ENCODE measurements at places on chromosomes 2 and 18.

DNA sequence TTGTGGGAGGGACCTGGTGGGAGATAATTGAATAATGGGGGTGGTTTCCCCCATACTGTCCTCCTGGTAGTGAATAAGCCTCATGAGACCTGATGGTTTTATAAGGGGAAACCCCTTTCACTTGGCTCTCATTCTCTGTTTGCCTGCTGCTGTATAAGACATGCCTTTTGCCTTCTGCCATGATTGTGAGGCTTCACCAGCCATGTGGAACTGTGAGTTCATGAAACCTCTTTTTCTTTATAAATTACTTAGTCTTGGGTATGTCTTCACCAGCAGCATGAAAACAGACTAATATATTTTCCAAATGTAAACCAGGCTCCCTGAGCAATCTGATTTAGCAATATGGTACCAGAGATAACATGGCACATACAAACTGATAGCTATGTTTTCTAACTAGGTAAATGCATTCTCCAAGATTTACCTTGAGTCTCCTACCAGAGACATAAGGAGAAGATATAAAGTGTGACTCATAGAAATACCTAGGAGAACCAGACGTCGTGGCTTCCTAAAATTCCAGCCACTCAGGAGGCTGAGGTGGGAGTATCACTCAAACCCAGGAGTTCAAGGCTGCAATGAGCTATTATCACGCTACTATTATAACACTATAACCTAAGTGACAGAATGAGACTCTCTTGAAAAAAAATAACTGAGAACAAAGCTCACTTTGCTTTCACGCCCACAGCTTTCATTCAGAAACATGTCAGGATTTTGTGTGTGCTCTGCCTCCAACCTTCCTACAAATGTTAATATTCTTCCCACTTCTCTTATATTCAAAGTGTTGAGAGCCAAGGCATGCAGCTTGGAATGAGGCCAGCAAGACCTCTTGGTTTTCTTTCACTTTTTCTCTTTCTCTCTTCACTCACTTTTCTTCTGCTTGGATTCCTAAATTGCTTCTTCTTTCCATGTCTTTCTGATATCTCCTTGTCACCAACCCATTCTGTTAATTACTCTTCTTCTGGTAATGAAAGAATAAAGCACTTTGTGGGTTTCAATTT, 263.9 kb upstream of the UBE2E3 start:
- no peak overlapping the region for H3K4me3 ChIP-seq
- no peak for DNase-seq
- H3K36me3 ChIP-seq = no peaks in the 10 kb centered on the region
- H3K4me1 ChIP-seq = no peaks in the 10 kb centered on the region

- no peaks in the 10 kb centered on the region for H3K27me3 ChIP-seq
- no peak overlapping the region for H3K27ac ChIP-seq
- H3K36me3 ChIP-seq = no peaks in the 10 kb centered on the region
- no peak overlapping the region for H3K4me3 ChIP-seq
- no peak for DNase-seq
- H3K4me1 ChIP-seq = no peaks in the 10 kb centered on the region
Observed at GRCh38 chr2:133061874-133062593, 392.0 kb upstream of the LYPD1 start.

DNA sequence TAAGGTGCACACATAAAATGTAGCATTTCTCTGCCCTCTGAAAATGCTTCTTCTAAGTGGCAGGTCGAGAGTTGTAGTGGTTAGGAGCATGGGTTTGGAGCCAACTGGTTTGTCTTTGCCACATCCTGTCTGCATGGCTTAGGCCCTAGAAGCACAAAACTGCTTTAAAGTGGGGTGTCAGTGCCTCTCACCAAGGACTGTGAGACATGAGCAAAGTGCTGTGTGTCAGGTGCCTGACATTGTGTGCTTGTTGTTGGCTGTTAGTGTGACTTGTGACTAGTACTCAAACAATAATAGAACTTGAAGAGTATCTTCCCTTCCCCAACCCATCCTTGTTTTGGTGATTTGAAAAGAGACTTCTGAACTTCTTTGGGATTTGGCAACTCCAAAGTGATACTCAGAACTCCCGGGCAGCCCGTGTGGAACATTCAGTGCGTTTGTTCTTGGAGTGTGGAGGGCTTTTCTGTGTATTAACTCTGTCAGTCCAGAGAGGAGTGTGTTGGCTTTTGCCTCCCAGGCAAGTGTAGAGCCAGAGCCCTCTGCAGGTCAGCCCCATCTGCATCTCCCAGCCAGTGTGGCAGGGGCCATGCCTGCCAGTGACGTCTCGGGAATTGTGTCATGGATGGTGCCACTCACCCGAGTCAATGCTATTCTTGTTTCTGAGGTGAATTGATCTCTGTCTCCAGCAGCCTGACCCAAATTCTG, 5.0 kb downstream of the MGAT5 start:
- H3K4me3 ChIP-seq = no peak overlapping the region
- peaks cover 35% of the 10 kb centered on the region for H3K4me1 ChIP-seq
- no peak overlapping the region for H3K27ac ChIP-seq
- DNase-seq = peak; percentile 38

- H3K27me3 ChIP-seq = no peaks in the 10 kb centered on the region
- DNase-seq = no peak
- H3K27ac ChIP-seq = no peak overlapping the region
- H3K4me1 ChIP-seq = peaks cover 13% of the 10 kb centered on the region
- H3K4me3 ChIP-seq = no peak overlapping the region
Observed at GRCh38 chr2:19872302-19872701, 29.5 kb downstream of the TTC32 start.

GRCh38 chr18:35334821-35335220, 9.4 kb downstream of the ZNF24 start:
- no peak for DNase-seq
- peaks cover 76% of the 10 kb centered on the region for H3K36me3 ChIP-seq
- peaks cover 5% of the 10 kb centered on the region for H3K4me1 ChIP-seq

Measured in activated T-helper 2 cell treated with anti-CD3 and anti-CD28 coated beads, Interferon-gamma antibody, Interleukin-2, Interleukin-4, amounts not matched to agents 10 μg/mL and 5 μg/mL and 100 μg/mL, durations not matched to agents 14 hours and 24 hours and 36 hours (primary cell).